ENCODE measurements at places on chromosomes 5 and 9.

DNA sequence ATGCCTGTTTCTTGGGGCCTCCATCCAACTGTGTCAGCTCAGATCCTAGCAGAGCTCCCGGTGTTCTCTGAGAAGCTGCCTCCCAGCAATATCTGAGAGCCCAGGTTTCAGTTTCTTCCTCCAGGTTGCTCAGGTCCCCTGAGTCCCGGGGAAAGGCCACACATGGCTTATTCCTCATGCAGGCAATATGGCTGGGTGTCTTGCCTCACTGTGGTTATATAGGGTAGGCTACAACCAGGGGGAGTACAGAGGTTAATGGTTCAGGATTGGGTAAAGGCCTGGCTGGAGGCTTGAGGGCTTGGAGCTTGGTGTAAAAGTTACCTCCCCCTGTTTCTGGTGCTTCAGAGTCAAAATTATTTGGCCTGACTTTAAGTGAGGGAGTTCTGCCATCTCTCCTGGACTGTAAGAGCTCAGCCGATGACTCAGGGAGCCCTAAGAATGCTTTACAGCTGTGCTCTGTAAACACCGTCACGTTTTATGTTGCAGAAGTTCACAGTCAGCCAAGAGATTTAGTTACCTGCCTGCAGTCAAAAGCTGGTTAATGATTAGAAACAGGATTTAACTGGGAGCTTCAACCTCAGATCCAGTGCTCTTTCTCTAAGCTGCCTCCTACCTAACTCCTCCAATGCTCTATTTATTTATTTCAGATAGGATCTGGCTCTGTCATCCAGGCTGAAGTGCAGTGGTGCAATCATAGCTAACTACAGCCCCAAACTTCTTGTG, 24.3 kb upstream of the UBAP2 start:
- peak; percentile 90 for ATAC-seq

DNA sequence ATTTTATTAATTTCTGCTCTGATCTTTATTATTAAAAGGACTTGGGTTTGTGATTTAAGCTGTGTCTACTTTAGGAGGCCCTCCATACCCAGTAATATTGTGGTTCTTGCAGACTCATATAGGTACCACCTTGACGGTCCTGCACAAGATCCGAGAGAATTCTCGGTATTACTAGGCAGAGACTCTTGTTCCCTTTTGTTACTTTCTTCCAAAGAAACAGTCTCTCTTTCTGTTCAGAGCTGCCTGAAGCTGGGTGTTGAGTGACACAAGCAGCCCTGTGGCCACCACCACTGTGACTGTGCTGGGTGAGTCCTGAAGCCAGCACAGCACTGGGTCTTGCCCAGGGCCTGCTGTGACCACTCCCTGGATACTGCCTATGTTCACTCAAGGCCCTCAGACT, 666.6 kb downstream of the SEMA5A start:
- ATAC-seq, result no peak

GRCh38 chr9:107863396-107863795, 373.8 kb upstream of the KLF4 start:
- ATAC-seq, result no peak

DNA sequence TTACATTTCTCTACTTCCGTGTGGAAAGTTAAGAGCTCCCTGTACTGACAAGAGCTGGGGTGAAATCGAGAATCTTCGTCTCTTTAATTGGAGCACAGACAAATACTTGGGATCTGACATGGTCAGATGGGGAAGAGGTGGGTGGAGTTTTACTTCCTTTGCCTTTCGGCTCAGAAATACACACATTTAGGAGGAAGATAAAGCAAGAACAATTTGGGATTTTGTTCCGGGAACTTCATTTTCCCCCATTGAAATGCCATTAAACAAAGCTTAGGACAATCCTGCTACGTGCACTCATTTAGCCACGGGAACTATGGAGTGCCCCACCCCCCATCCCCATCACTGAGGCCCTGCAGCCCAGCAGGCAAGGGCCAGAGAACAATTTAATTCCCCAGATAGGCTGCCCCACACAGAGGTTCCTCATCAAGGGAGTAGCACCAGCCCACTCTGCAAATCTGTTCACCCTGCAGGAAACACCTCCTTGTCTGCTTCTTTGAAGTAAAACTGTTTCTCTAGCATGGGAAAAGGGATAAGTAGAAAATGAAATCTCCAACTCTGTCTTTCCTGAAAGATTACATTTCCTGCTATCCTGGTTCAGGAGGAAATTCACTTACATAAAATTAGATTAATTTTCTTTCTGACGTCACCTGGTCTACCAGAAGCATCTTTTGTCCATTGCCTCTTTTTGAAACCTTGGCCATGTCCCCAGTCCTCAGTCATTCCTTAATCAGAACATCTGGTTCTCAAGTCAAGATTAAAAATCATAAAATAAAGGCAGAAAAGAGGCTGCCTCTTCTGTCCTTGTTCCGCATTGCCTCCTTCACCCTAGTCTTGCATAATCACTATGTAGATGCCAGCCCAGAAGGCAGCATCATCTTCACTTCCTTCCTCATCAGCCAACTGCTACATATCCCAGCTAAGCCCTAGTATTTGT, 206.4 kb downstream of the ENC1 start:
- no peak for ATAC-seq

DNA sequence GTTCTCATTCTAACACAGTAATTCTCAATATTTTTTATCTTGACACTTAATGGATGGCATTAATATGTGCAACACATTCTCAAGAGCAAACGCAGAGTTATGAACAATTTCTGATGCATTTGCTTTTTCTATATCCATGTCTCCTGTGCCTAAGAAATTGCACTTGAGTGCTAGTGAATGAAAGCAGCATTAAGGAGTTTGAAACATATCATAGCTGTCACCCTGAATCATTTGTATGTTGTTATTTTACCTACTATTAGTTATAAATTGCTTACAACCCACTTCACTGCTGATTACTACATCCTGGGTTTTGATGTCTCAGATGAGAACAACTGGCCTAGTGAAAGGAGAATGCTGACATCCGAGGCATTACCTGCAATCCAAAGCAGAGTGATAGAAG, 387.3 kb downstream of the RASEF start:
- ATAC-seq, result no peak

DNA sequence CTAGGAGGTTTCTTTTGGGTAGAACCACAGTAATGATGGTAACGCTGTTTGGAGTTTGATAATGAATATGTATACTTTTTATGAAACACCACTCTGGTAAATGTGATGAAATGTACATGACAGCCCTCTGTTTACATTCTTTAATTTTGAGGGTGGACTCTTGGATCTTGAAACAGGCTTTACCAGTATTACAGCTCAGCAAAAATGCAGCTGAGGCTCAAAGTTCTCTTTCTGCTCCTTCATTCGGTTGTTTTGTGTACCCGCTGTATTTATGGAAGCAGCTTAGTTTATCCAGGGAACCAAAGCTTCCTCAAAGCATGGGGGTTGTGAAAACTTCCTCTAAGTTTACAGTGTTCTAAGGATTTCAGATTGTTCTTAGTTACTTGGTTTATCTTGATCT, 11.1 kb downstream of the GAPVD1 start:
- peak; percentile 83 for ATAC-seq

GRCh38 chr5:157180374-157181264, at the start of gene ITK:
Gene ITK (plus strand): TSS chr5:157180840. CDS start chr5:157180978, 138 bp downstream.
- no peak for ATAC-seq

DNA sequence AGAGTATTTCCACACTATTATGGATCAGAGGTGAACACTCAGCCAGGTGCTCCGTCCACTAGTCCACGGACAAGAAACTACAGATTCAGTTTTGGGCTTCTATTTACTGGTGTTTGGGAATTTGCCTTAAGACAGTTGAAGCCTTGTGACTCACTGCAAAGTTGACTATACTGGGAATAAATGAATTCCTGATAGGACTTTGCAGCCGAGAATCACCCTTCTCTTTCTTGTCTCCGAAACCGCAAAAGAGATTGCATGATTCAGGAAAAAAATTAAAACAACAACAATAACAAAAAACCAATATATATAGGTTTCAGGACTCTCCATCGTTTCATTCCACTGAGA, 716 bp downstream of the TMEM171 start:
- ATAC-seq, result no peak

GRCh38 chr9:110918316-110919049, 119.8 kb downstream of the LPAR1 start:
- peak; percentile 72 for ATAC-seq

GRCh38 chr9:12425878-12426864, 267.0 kb upstream of the TYRP1 start:
- ATAC-seq, result no peak

DNA sequence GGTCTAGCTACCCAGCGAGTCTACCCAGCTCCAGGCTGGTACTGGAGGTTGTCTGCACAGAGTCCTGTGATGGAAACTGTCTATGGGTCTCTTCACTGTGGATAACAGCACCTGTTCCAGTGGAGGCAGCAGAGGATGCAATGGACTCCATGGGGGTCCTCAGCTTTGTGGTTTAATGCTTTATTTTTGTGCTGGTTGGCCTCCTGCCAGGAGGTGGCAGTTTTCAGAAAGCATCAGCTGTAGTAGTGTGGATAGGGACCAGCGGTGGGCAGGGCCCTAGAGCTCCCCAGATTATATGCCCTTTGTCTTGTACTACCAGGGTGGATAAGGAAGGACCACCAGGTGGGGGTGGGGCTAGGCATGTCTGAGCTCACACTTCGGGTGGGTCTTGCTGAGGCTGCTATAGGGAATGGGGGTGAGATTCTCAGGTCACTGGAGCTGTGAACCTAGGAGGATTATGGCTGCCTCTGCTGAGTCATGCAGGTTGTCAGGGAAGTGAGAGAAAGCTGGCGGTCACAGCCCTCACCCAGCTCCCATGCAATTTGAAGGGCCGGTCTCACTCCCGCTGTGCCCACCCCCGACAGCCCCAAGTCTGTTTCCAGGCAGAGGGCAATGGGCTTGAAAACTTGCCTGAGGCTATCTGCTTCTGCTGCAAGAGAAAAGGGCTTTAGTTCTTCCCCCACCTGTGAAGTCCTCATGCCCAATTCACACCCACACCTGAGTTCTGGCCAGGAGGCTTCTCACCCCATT, 397.1 kb downstream of the TLE1 start:
- ATAC-seq, result no peak

- no peak for ATAC-seq
Observed at GRCh38 chr5:55338810-55339243, 31.0 kb downstream of the MTREX start.

- ATAC-seq, result no peak
Observed at GRCh38 chr9:91116211-91116610, 245.5 kb downstream of the AUH start.

GRCh38 chr9:111961009-111961408, 64.4 kb downstream of the UGCG start:
- ATAC-seq, result peak; percentile 50

All from esophagus mucosa (tissue), 1 donor.